ENCODE measurements at places on chromosomes 3 and 15.

GRCh38 chr3:72259755-72260587 lies 475.0 kb upstream of the PROK2 start:
- DNase-seq, result no peak

DNA sequence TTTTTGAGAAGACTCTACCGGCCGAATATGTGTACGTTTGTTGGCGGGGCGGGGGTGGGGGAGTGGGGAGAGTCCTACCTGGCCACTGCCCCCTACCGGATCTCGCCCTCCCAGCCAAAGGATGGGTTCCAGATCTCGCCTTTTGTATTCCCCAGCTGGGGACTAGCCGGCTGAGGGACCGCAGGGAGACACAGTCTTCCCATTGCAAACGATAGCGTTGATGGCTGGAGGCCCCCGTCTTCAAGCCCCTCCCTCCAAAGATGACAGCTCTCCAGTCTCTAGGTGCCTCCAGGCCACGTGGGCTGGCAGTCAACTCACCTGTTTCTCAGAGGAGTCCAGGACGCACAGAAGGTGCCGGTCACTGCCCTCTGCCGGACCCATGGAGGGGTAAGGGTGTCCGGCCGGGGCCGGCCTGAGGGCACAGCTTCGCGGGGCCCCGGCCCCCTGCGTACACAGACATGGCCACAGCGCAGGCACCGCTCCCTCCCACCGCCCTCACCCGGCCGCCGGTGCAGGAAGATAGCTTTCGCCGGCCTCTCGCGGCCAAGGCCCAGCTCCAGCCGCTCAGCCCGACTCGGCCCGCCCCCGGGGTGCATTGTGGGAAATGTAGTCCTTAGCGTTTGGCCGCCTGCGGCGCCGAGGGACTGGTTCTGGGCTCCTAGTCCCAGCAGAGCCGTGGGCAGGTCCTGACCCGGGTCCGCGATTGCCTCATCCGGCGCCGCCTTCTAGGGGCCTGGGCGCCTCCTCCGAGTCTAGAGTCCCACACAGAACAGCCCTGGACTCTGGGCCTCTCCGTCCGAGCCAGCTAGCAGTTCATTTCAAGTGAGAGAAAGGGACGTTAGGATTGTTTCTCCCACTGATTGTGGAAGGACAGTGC lies at the start of gene MON1A:
Gene MON1A, minus strand, starts transcription at position 521 of the 877 bp plus-strand sequence. CDS start 16,465 bp downstream, outside the sequence.
- DNase-seq, result peak; percentile 64

DNA sequence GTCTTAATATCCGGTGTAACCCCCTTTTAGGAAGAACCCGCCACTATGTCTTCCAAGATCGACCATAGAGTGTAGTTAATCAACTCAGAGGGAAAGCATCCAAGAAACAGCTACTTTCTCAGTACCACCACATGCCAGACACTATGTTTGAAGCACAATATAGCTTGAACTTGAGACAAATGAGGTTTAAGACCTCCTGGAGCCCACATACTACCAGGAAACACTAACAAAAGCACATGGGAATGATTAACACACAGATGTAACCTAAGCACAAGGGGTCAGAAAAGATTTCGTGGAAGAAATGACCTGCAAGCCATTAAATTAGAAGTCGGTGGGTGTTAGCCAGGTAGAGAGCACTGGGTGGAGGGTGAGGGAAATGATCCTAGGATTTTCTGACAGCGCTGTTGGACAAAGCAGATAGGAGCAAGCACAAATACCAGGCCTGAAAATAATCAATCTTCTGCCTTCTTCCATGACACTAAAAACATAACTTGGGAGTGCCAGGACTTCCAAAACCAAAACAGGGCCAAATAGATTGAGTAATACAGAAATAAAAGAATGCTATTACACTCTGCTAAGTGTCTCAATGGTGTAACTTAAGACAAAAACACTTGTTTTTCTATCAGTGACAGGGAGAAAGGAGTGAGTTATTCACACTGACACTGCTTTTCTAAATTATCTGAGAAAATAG lies 213.7 kb downstream of the FOXP1 start:
- no peak for DNase-seq

DNA sequence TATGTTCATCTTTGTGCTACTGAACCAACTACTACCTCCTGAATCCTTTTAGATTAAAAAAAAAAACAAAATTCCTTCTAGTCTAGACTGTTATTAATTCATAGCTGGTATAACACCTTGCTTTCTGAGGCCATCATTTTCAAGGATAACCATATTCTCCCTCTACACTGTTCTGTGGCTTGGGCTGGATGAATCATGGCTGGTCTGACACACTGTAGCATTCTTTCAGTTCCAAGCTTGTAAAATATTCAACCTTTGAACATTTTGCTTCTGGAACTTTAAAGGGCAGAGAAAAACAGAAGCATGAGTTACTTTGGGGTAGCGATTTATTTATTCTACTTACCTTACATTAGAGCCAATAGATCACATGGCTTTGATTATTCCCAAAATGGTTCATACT lies 7.6 kb downstream of the HSPBAP1 start:
- DNase-seq, result no peak

DNA sequence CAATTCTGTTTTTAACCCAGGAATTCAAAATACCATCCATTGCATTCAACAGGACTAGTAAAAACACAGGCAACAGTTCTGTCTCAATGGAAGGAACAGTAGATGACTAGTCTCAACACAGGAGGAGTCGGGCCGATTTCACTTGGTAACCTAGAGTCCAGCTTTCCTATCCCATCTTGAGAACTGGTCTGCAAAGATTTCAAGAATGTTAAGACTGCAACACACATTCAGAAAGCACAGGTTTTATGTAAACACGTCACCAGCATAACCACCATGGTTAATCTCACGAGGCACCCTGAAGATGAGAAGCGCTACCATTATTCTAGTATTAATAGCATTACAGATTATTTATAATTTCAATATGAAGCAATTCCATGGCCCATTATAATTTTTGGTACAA lies 22.0 kb downstream of the UQCC5 start:
- no peak for DNase-seq

GRCh38 chr3:37492468-37492867 lies 318.1 kb upstream of the LRRFIP2 start:
- DNase-seq, result no peak

DNA sequence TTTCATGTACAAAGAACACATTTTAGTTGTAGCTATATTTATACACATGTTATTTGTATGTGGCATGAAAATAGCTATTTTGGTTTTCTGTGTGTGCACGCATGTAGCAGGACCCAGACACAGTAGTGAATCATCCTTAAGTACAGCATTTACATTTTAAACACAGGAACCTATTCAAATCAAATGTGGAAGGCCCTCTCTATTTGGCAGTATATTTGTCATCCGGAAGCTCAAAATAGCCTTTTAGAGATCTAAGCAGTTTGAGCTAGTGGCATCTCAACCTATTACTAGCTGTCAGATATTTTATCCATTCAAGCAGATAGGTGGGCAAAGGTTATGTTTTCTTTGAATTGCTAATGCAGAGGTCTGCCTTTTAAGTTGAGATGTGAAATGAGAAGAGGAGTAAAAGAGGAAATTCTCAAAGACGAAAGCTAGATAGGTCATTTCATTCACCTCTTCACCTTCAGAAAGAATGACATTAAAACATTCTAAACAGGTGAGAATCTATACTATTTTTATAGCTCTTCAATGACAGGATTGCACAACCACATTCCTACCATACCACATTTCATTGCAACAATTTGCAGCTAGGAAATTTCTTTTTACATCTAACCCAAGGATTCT lies 46.3 kb upstream of the TIPARP start:
- no peak for DNase-seq

GRCh38 chr3:134340362-134340981 lies 33.8 kb downstream of the AMOTL2 start:
- no peak for DNase-seq

DNA sequence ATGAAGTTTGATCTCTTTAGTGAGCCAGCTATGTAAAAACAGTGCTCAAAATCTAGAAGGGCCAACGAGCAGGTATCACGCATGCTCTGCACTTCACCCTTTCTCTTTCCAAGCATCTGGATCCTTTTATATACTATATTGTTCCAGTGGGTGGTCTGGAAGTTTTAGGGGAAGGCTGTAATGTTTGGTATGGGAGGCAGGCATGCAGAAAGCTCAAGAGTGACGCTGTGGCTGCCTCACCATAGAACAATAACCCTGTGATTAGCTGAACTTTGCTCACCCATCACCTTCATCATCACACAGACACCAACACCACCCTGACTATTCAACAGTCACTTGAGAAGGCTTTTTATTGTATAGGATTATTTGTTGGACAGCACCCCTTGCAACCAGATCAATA lies 81.6 kb downstream of the FBN1 start:
- DNase-seq, result no peak

DNA sequence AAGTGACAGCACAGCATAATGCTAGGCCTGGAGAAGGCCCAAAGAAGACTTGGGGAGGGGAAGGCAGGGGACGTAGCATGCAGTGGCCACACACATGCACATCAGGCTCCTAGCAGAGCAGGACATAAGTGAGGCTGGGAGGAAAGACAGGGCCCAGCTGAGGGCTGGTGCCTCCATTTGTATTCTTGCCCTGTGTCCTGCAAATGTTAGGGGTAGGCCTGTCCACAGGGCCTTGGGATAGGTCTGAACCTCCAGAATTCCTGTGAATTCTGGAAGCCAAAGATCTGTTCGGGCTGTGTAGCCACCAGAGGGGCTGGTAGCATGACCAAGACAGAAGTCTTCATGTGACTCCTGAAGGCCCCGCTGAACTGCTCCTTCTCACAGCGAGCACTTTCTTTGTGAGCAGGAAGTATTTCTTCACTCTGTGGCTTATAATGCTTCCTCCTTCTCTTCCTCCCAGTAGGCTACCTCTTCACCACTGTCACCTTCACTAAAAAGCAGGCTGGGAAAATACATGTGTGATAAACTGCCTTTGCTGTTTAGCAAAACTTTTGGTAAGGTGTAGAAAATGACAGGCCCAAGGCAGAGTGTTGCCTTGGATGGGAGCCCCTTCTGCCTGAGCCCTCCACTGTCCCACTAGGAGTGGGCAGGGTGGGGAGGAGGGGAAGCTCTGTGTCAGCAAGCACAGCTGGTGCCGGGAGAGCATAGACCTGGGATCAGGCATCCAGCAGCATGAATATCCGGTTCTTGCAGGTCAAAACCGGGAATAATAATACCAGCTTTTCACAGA lies 8.4 kb downstream of the CERS3 start:
- DNase-seq, result no peak

GRCh38 chr3:54283470-54283869 lies 161.1 kb downstream of the CACNA2D3 start:
- no peak for DNase-seq
